CD8-positive, alpha-beta T cell (primary cell): ENCODE measurements at places on chromosomes 13 and 19. TPM values are rescaled to one million over a fixed set of nuclear protein-coding genes. Genes with fewer than 3 reads are reported as not detected.

EXOC3L2 gene
- total RNA-seq: not detected

- DNase-seq: no peak
Measured at GRCh38 chr13:48575031-48575430, 42.2 kb upstream of the RCBTB2 start.

- no peak for DNase-seq
Measured at GRCh38 chr13:108575430-108575829, 54.0 kb upstream of the MYO16 start.

- peak; percentile 100 for DNase-seq
Measured at GRCh38 chr19:44891016-44891882, at the start of gene TOMM40. TSS of gene TOMM40 (plus strand) at chr19:44891254. CDS start at chr19:44891416, 162 bp downstream.

DNA sequence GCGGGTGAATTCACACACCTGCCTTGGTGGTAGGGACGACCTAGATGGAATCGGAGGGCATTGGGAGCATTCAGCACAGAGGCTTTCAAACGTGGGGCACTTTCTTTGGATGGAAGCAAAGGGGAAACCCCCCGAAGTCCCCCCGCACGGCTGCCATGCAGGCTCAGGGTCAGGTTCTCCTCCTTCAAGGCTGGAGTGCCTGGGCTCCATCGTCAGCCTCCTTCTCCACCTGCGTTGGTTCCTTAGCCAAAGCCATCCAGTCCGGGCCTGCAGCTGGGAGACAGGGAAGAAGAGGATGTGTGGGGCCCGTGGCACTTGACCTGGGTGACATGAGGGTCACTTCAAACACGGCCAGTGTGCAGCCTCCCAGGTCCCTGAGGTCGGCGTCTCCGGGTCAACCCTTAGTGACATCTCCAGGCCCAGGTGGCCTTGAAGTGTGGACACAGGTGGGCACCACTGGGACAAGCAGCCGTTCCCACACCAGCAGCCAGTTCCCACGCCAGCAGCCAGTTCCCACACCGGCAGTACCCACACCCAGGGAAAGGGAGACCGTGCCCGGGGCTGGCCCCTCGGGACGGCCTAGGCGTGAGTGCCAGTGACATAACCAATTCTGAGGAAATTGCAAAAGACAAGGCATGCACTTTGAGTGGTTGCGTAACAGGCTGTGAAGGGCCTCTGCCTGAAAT, 116.0 kb downstream of the SOX1 start:
- DNase-seq: no peak

GRCh38 chr19:22605275-22606211, 28.6 kb upstream of the ZNF492 start:
- no peak for DNase-seq

CPB2 gene
- total RNA-seq: not detected

DNA sequence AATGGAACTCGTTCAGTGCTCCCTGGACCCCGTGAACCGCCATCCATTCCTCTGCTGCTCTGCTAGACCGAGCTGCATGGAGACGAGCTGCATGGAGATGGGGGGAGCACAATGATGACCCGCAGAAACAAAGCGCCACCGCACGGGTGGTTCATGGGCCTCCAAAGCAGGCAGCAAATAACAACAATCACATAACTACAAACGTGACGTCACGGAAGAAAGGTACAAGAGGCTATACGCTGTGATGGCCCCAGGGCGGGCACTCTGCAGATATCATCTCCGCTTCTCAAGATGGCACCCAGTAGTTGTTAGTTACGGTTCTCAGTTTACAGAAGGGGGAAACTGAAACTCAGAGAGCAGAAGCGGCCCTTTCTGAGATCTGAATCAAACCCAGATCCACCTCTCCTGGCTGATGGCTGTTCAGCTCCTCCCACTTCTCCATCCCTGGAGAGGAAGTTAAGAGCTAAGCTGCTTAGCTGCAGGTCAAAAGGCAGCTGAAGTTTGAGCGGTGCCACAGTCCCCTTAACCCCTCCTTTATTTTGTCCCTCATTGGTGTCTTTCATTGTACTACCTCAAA, 1.7 kb downstream of the ATP13A1 start:
- DNase-seq: no peak

PDX1 gene
- not detected for total RNA-seq

- no peak for DNase-seq
Measured at GRCh38 chr13:95019886-95020285, 281.4 kb downstream of the ABCC4 start.

SYT5 gene
- total RNA-seq: 1.3 TPM

- no peak for DNase-seq
Measured at GRCh38 chr13:98133946-98134345, 8.9 kb upstream of the FARP1 start.
